Kasumi-1 (cell line): ENCODE measurements at places on chromosomes 5 and 9.

GRCh38 chr5:137090721-137091120 lies 408.4 kb downstream of the SPOCK1 start:
- DNase-seq, result no peak

DNA sequence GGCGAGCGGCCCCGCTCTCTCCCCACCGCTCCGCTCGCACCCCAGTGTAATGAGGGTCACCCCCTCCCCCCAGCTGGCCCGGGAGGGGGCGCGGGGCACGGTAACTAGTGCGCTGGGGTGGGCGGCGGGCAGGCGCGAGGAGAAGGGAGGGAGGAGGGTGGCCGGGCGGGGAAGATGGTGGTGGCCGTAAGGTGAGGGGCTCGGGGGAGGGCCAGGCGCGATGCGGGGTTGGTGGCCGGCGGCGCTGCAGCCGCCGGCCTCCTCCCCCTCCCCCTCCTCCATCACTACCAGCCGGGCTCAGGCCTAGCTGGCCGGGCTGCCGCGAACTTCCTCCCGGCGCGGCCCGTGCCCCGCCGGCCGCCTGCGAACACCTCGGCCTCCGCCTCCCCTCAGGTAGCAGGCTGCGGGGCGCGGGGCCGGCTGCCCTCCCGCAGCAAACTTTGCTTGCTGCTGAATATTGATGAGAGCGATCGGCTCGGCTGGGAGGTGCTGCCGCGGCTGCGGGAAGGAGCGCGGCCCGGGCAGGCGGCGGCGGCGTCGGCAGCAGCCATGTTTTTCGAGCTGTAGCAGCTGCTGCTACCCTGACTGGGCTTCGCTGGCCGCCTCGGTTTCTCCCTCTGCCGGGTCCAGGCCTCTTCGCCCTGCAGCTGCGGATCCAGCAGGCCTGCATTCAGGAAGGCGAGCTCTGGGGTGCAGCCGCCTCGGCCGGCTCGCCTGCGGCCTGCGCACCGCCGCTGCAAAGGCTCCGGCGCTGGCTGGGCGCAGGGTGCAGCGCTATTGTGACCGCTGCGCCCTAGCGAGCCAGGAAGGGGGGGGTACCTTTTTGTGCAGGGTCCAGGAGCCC lies 502 bp downstream of the NSD1 start:
- DNase-seq, result peak; percentile 19

GRCh38 chr5:39424736-39425637 lies at the start of gene DAB2:
Gene DAB2 (minus strand): TSS chr5:39424980. CDS start chr5:39394320, 30,660 bp downstream.
- DNase-seq, result peak; percentile 96

GRCh38 chr9:624935-625500 lies 216.5 kb upstream of the DMRT1 start:
- no peak for DNase-seq

- DNase-seq, result no peak
These were observed 7.7 kb upstream of the PBX3 start for GRCh38 chr9:125739436-125739835.

DNA sequence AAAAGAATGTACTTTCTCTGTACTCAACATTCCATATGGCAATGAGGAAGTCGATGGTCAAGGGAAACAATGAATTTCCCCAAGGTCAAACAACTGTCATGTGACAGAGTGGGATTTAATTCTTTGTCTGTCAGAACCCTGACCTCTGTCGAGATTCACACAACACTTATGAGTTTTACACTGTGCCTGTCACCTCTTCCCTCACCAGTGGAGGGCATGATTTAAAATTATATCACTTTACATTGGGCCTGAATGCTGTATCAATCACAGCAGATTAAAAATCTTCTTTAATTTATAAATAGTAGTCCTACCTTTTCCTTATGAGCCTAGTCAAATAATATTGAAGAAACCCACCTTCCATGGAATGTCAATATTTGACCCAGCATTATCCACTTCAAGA lies 276.7 kb downstream of the CDH10 start:
- no peak for DNase-seq

- no peak for DNase-seq
These were observed 24.4 kb upstream of the SMIM15 start for GRCh38 chr5:61186634-61187033.

GRCh38 chr5:57537811-57538210 lies 55.2 kb upstream of the ACTBL2 start:
- DNase-seq, result no peak

DNA sequence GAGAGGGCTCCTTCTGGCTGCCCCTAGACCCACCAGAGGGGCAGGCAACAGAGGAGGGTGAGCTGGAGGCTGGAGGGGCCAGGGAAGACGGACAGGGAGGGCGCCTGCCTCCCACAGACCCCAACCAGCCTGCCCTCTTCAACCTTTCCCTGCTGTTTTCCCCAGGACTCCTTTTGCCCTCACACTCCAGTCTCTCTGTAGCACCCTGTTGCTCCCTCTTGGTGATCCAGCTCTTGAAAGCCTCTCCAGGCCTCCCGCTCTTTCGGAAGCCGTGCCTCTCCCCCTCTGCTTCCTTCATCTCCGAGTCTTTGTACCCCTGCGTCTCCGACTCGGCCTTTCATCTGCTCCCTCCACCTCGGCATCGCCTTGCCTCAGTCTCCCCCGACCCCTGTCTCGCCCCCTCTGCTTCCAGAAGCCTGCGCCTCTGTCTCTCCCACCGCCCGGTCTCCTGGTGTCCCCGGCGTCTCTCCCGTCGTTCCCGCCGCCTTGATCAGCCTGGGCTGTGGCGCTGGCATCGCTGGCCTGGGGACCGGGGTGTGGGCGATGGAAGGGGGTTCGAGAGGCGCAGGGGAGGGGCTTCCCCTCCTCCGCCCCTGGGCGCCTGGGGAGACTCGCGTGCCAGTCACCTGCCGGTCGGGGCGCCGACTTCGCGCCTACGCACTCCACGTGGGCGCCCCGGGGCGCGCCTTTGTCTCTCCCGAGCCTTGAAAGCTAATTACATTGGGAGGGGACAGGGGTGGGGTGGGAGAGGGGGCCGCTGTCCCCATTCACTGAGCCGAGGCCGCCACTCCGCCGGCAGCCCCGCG lies 5.3 kb upstream of the PRDM12 start:
- no peak for DNase-seq

DNA sequence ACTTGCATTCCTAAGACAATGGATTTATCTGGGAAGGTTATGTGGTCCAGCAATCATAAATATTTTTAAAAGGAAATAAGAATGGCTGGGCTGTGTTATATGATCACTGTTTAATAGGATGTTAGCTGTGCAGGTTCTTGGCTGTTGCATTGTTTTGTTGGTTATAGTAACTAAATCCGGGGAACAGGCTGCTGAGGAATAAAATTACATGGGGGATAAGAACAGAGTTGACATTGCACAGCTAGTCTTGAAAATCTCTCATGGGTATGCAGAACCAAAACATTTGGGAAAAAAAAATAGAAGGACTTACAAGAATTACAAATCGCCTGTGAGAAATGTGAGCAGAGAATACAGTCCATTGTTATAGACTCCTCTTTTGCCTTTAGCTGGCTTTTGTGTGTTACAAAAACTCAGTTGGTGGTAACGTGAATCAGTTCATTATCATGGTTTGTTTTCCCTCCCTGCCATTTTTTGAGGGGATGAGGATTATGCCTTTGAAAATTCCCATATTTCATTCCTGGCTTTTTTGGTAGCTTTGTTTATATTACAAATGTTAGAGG lies 375.3 kb upstream of the DAB2 start:
- no peak for DNase-seq

DNA sequence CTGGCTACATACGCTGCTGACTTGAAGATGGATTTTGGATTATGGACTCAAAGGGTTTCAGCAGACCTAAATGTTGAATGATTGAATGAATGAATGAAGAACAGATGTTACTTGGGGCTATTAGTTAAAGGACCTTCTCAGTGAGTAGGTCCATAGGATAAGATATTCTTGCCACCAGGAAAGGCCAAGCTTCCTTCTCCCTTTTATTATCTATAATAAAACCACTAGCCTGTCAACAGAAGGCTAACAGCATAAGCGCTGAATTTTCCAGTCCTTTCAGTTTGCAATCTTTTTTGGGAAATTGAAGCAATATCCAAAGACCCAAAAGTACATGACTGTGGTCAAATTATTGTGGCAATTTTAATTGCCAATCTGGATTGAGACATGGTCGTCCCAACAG lies 113.3 kb downstream of the SV2C start:
- DNase-seq, result no peak

GRCh38 chr9:80881320-80881719 lies 808.0 kb downstream of the TLE1 start:
- no peak for DNase-seq

DNA sequence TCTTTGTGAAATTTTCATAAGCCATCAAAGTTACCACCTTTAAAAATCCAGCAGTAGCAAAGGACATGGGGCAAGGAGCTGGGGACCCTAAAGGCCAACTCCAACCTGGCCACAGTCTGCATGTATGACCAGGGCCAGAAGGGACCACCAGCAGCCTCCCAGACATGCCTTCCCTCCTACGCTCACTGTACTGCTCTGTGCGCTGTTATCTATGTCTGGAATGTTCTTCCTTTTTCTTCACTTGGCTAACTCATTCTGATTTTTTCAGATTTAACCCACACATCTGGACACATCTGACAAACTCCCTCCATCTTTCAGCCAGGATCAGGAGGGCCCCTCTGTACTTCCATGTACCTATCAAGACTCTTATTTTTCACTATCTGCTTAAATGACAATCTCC lies 47.6 kb upstream of the TRAF1 start:
- DNase-seq, result no peak

DNA sequence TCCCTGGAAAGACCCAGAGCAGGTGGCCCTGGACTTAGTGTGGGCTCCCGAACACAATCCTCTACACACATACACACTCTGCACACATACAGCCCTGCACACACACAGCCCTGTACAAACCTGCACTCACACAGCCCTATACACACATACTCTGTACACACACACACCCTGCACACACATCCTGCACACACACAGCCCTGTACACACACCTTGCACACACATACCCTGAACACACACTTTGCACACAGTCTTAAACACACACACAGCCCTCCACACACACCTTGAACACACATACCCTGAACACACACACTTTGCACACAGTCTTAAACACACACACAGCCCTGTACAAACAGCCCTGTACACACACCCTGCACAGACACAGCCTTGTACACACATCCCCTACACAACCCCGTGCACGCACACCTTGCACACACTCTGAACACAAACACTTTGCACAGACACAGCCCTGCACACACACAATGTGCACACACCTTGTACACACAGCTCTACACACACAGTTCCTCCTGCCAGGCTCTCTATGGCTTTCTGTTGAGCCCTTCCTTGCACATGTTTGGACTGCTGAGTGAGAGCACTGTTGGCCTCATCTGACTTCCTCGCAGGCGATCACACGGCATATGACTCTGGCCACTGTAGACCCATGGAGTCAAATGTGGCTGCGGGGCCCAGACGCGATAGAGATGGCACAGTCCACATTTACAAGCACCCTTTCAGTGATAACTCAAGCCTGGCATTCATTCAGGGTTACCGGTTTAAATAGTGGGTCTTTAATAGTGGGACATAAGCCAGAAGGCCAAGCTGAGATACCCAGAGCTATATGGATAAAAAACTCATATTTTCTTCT lies 245.7 kb upstream of the IRX1 start:
- DNase-seq, result no peak

GRCh38 chr9:80376180-80376579 lies 804.4 kb downstream of the TLE4 start:
- no peak for DNase-seq

- no peak for DNase-seq
These were observed 112.6 kb upstream of the SPDL1 start for GRCh38 chr5:169471021-169471420.

DNA sequence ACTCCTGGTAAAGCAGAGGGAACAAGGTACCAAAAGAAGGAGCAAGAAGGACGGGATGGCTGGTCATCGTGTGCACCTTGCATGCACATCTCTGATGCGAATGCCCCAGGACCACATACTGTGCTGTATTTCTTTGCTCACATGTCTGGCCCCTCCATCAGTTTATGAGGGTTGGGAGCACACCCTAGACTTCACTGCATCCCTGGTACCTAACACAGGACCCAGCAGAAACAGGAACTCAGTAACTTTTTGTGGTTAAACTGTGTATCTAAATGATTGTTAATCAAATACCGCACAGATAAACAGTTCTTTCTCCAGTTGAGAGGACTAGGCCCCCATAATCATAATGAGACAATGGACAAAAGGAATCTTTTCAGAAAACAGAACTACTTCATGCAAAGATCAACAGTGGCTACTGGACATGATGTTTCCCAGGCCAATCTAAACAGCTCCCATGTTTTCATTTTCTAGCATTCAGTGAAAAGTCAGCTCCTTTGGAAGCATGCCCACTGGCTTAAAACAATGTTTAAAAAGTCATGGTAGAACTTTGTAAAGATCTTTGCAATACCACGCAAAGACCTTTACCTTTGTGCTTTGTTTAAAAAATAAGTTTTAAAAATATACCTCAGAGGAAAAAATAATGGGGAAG lies 55.5 kb upstream of the IFNK start:
- no peak for DNase-seq

DNA sequence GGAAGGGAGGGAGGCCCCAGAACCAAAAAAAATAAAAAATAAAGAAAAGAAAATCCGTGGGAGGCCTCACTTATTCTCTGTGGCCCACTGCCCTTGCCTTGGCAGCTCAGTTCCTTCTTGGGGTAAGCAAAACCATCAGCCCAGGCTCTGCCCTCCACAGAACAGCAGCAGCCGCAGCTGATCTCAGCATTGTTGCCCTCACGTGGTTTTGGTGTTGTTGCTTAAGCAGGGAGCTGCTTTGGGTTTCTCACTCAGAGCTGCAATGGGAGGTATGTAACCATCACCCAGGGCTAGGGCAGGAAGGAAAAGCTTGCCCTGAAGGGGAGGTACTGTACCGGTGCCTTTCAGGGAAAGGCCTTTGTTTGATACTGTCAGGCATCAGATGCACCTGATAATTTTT lies 374.7 kb upstream of the WWC1 start:
- no peak for DNase-seq

- DNase-seq, result no peak
These were observed 47.4 kb downstream of the VAV2 start for GRCh38 chr9:133944746-133945135.

- DNase-seq, result no peak
These were observed 396.1 kb downstream of the GADD45G start for GRCh38 chr9:90000925-90001324.

GRCh38 chr9:114110180-114110579 lies 11.1 kb upstream of the KIF12 start:
- no peak for DNase-seq

DNA sequence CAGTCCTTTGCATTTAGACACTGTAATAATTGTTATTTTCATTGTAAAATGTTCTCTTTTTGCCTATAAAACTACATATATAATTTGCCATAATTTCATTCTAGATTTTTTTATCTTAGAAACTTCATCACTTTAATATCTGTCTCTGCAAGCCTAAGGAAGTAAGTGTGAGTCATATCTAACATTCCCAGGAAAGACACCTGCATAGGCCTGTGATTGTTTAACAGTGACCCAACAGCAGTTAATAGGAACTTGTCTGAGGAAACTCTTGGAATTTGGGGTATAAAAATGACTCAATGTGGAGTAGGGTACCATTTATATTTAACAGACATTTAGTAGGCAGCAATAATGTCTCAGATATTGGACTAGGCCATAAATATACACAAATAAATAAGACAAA lies 229.2 kb upstream of the FAM174A start:
- no peak for DNase-seq
